HAP-1 (cell line): ENCODE measurements at places on chromosomes 3 and 15.
A peak's percentile ranks its signal among the peaks of the same experiment; 100 is the strongest.

- DNase-seq, result peak; percentile 77
These were observed 35.5 kb upstream of the CGNL1 start for GRCh38 chr15:57340682-57341259.

DNA sequence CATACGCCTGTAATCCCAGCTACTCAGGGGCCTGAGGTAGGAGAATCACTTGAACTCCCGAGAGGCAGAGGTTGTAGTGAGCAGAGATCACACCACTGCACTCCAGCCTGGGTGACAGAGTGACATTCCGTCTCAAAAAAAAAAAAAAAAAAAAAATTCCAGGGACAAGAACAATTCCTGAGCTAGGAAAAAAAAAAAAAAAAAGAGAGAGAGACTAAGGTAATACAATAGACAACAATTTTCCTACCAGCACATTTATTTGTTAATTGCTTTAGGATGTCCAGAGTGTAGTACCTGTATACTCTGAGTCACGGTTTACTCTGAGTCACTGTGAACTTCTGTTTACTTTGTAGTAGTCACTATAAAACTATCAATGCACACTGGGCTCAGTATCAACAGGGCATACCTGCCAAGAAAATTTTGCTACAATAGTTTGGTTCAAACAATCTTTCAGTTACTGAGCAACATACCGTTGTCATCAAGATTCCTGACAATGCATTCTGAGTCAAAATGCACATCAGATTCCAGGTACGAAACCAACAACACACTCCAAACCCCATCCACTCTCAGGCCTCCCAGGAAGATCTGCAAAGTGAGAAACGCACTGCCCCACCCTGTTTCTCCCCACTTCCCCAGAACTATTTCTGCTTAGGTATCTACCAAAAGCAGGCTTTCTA lies 28.3 kb downstream of the IGF2BP2 start:
- DNase-seq, result no peak

GRCh38 chr15:98883478-98883877 lies 124.1 kb downstream of the PGPEP1L start:
- DNase-seq, result no peak

GRCh38 chr3:156388497-156389448 lies 166.1 kb downstream of the SSR3 start:
- DNase-seq, result no peak

DNA sequence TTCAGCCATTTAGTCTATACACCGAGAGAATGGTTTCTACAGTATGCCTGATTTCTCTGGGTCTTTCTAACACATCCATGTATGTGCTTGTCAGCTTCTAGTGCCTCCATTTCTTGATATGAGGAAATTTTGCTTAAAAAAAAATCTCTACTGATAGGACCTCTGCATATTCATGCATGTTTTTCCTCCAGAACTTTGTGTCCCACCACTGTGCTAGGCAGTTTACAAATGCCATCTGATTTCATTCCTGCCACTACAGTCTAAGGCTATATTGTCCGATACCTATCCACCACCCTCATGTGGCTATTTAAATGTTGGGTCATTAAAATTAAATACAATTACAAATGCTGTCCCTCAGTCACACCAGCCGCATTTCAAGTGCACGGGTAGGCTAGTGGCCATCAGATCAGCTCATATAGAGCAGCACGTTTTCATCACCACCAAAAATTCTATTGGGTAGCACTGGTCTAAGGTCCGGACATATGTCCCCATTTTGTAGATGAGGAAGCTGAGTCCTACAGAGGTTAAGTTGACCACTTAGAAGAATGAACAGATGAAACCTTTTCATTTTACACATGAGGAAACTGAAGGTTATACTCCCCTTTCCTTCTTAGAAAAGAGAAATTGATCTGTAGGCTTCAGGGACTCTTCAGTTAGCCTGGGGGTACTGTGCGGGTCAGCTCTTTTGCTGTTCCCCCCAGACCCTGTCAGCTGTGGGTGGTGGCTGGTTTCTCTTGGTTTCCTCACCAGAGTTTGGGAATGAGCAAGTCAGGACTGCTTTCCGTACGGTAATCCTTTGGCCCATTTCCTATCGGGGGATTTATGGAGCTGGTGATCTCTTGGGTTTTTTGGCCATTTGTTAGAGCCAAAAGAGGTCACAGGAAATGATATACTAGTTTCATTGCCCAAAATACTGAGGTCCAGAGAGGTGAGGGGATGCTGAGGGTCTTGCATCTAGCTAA lies 56.5 kb downstream of the SMAD3 start:
- no peak for DNase-seq

DNA sequence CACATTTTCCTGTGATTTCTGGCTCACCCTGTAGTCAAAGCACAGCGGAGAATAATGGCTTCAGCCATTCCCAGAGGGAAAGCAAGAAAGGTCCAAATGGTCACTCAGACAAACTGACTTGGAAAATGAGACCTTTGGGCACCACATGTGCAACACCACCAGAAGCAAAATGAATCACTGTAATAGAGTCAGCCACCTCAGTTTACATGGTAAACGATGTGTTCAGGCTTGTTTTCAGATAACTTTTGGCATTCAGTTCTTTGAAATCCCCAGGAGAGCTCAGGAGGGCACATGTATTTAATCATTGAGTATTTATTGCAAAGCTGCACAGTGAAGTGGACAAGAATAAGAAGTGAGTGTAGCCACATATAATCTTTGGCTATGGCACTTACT lies 38.4 kb upstream of the ALCAM start:
- DNase-seq, result no peak

GRCh38 chr3:18444595-18445400 lies 19.7 kb upstream of the SATB1 start:
- peak; percentile 77 for DNase-seq

GRCh38 chr3:51434746-51435327 lies 43.8 kb downstream of the RBM15B start:
- DNase-seq, result peak; percentile 54
